Activated T-helper 1 cell treated with anti-CD3 and anti-CD28 coated beads, Interleukin-2, amount 50 U/mL, for 16 hours (primary cell): ENCODE measurements at places on chromosomes 1 and 21.

DNA sequence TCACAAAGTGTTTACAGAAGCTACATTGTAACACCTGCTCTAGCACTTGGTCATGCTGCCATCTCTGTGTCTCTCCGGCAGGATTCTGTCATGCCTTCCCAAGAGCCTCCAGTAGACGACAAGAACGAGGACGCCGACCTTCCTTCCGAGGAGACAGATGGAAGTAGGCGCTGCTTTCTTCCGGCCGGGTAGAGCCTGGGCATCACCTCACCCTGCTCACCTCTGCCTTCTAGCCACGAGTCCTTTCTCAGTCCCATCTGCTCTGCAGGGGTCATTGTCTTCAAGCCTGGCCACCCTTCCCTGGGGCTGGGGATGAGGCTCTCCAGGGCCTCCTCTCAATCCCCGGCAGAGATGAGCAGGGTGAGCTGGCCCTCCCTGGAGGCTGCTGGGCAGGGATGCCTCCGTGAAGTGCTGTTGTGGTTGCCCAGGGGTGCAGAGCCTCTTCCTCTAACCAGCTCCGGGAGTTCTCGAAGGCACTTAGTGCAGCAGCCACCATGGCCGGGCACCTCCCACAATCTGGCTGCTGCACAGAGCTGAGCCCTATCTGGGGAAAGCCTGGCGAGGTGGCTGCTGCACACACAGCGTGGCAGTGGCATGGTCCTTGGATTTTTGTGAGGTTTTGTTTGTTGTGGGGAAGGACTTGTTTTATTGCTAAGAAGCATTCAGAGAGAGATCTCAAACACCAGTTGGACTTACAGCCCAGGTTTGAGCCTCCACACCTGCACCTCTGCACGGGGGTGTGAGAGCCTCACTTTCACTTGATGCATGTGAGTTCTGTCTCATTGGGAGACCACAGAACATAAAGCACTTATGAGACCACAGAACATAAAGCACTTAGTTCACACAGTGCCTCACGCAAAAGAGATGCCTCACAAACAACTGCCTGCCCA lies 48.4 kb downstream of the FAAP20 start:
- DNase-seq, result no peak

- no peak for DNase-seq
These were observed 21.1 kb downstream of the NCF2 start for GRCh38 chr1:183569141-183569540.

GRCh38 chr1:119160866-119161265 lies 20.4 kb upstream of the WARS2 start:
- no peak for DNase-seq

GRCh38 chr1:87449348-87449963 lies 120.8 kb downstream of the LMO4 start:
- DNase-seq, result no peak

DNA sequence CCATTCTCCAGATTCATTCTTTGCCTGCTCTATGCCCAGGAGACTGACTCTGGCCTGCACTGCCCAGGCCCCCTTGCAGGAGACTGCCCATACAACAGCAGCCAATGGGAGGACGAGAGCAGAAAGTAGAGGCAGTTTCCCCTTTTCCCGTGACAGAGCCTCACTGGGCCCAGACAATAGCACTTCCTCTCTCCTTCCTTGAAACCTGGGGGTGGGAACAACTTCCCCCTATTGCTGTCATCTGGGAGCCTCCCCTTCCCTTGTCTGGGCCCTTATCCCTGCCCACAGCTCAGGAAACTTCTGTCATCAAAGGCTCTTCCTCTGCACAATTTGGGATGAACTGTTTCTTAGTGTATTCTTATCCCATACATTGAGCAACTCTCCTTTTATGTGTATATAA lies 60.8 kb upstream of the KCNJ15 start:
- no peak for DNase-seq

DNA sequence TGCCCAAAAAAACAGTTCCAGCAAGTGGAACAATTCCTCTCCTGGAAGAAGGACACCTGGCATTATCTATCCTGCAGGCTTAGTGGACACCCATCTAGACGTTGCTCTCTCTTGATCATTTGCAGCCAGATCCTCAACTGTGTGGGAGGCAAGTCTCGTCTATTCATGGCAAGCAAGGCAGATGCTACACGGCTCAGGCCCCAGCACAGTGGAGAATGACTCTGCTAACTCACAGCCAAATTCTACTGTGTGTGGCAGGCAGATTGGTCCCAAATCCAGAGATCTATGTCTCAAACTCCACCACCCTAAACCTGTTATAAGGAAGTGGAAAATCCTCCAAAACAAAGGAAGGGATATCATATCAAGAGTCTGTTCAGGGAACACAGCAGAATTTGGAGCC lies 7.0 kb downstream of the TNNT2 start:
- DNase-seq, result no peak

DNA sequence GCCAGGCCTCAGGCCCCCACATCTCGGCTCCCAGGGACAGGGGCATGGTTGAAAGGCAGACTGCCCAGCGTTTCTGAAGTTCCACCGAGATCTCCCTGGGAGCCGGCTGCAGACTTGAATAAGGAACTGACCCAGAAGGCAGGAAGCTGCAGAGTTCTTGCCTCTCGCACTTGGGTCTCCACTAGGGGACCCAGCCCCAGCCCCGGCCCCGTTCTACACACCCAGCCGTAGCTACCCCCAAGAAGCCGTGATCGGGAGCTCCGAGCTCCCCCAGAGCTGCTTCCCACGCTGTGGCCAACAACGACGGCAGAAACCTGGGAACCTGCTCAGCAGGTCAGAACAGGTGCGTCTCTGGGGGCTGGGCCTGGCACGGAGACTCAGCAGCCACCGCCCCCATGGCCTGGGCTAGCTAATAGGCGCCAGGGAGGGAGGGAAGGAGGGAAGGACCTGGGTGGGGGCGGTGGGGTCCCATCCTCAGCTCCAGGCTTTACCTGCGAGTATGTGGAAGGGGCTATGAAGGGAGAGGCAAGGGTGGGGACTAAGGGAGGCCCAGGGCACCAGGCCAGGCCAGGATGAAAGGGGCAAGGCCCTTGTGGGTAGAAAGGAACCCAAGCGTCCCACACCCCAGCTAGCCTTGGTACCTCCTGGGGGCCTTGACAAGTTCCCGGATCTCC lies at the start of gene NECTIN4:
TSS of gene NECTIN4 (minus strand) at position 308 of the 674 bp plus-strand sequence. CDS start at position 46, 262 bp downstream.
- DNase-seq, result no peak

GRCh38 chr21:15071009-15071408 lies 6.2 kb upstream of the NRIP1 start:
- no peak for DNase-seq

- no peak for DNase-seq
These were observed at the start of gene C1orf141 for GRCh38 chr1:67134695-67135094. C1orf141 (minus strand) TSS chr1:67134970; CDS start chr1:67127240, 7,730 bp downstream.

DNA sequence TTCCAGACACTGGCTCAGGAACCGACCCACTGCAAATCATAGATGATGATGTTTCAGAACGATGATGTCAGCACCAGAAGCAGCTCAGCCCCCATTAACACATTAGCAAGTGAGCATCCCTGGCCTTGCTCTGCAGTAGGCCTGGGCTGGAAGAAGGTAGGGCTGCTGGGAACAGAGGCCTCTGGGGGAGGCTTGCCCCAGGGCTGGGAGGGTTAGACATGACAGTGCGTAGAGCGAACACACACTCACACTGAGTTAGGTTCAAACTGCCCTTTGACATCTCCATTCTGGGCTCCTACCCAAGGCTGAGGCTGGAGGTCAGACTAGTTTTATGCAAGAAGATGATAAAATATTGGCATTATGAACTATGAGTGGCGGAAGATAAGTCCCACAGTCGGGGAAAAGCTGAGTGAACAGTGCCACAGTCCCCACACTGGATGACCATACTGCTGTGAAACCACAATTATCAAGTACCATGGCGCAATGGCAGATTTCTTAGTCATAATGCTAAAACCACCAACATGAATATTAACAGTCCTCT lies 91.1 kb downstream of the DMRTB1 start:
- no peak for DNase-seq

- no peak for DNase-seq
These were observed at the start of gene F13B for GRCh38 chr1:197066719-197067456. F13B (minus strand) TSS chr1:197067260; CDS start chr1:197067223, 37 bp downstream.
